ENCODE measurements at places on chromosomes 1 and 21.

- no peak overlapping the region for H3K4me3 ChIP-seq
- no peaks in the 10 kb centered on the region for H3K4me1 ChIP-seq
- no peak for DNase-seq
- H3K27ac ChIP-seq, result no peak overlapping the region
Observed at GRCh38 chr1:198837278-198838021, 198.6 kb downstream of the PTPRC start.

DNA sequence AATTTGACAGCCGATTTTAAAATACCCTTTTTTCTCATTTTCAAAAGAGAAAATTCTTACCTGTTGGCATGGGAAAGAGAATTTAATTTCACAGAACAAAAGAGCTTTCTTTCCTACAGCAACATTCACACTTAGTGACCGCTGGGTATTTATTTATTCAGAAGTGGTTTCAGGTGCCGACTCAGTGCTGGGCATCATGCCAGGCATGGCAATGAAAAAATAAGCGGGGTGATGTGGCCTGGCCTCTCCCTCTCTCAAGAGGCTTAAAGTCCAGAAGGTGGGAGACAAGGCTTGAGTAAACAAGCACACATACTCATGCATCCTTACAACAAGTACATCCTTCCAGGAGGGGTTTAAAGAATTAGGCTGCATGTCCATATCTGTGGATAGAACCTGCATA, 4.1 kb upstream of the PCP4 start:
- H3K27ac ChIP-seq, result no peak overlapping the region
- H3K27me3 ChIP-seq, result no peaks in the 10 kb centered on the region
- H3K36me3 ChIP-seq, result no peaks in the 10 kb centered on the region
- no peak overlapping the region for H3K4me3 ChIP-seq
- no peak for DNase-seq

GRCh38 chr1:245107776-245108114, 47.0 kb upstream of the KIF26B start:
- no peaks in the 10 kb centered on the region for H3K36me3 ChIP-seq
- no peaks in the 10 kb centered on the region for H3K27me3 ChIP-seq
- H3K27ac ChIP-seq, result no peak overlapping the region

DNA sequence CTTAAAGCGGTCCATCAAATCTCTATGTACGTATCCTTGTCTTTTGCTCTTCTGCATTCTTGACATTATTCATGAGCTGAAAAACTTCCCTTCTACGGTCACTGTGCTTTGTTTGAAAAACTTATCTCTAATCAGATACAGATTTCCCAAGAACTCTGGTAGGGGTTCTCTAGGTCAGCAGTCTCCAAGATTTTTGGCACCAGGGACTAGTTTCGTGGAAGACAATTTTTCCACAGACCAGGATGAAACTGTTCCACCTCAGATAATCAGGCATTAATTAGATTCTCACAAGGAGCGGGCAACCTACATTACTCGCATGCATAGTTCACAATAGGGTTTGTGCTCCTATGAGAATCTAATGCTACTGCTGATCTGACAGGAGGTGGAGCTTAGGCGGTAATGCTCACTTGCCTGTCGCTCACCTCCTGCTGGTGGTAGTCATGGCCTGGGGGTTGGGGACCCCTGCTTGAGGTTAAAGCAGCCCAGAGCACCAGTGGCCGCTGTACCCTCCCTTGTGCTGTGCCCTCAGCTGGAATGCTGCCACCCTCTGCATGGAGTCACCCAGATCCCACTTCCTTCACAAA, 30.8 kb downstream of the AK2 start:
- peaks cover 5% of the 10 kb centered on the region for H3K4me1 ChIP-seq
- H3K27ac ChIP-seq, result no peak overlapping the region
- H3K27me3 ChIP-seq, result no peaks in the 10 kb centered on the region
- H3K36me3 ChIP-seq, result peaks cover 60% of the 10 kb centered on the region
- DNase-seq, result no peak

DNA sequence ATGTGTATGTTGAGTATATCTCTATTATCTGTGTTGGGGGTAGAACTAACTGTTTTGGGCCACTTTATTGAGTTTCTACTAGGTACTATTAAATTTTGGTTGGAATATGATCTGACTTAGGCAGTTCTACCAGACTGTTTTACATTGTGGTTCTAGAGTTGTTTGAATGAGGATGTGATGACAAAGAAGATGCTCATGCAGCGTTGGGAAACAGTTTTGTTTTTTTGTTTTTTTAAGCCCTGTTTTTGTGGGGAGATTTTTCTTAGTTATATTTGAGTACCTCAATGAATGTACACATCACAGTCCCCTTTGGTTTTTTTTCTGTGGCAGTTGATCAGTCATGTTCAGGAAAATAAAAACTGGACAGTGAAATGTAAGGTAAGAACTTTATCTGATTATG, 40.1 kb downstream of the TMED5 start:
- peaks cover 60% of the 10 kb centered on the region for H3K36me3 ChIP-seq
- DNase-seq, result no peak
- H3K27ac ChIP-seq, result no peak overlapping the region
- no peaks in the 10 kb centered on the region for H3K27me3 ChIP-seq
- no peak overlapping the region for H3K4me3 ChIP-seq

- DNase-seq, result peak; percentile 96
- no peaks in the 10 kb centered on the region for H3K27me3 ChIP-seq
- H3K4me3 ChIP-seq, result no peak overlapping the region
- H3K4me1 ChIP-seq, result peaks cover 89% of the 10 kb centered on the region
Observed at GRCh38 chr1:89724369-89725010, 91.6 kb downstream of the LRRC8C start.

- peaks cover 88% of the 10 kb centered on the region for H3K36me3 ChIP-seq
- DNase-seq, result no peak
- no peaks in the 10 kb centered on the region for H3K4me1 ChIP-seq
Observed at GRCh38 chr1:113109908-113110554, 37.0 kb downstream of the LRIG2 start.

- H3K4me1 ChIP-seq, result peaks cover 14% of the 10 kb centered on the region
- H3K27ac ChIP-seq, result no peak overlapping the region
- no peaks in the 10 kb centered on the region for H3K27me3 ChIP-seq
- no peak overlapping the region for H3K4me3 ChIP-seq
Observed at GRCh38 chr1:208230668-208231529, 13.3 kb downstream of the PLXNA2 start.

- H3K27ac ChIP-seq, result no peak overlapping the region
- no peak overlapping the region for H3K4me3 ChIP-seq
- H3K4me1 ChIP-seq, result peaks cover 100% of the 10 kb centered on the region
- no peaks in the 10 kb centered on the region for H3K27me3 ChIP-seq
Observed at GRCh38 chr1:235857756-235858155, 8.9 kb downstream of the LYST start.

GRCh38 chr1:19452221-19452663, 33.1 kb downstream of the CAPZB start:
- H3K4me3 ChIP-seq, result no peak overlapping the region
- H3K4me1 ChIP-seq, result peaks cover 57% of the 10 kb centered on the region
- no peak overlapping the region for H3K27ac ChIP-seq
- H3K27me3 ChIP-seq, result no peaks in the 10 kb centered on the region
- no peak for DNase-seq

DNA sequence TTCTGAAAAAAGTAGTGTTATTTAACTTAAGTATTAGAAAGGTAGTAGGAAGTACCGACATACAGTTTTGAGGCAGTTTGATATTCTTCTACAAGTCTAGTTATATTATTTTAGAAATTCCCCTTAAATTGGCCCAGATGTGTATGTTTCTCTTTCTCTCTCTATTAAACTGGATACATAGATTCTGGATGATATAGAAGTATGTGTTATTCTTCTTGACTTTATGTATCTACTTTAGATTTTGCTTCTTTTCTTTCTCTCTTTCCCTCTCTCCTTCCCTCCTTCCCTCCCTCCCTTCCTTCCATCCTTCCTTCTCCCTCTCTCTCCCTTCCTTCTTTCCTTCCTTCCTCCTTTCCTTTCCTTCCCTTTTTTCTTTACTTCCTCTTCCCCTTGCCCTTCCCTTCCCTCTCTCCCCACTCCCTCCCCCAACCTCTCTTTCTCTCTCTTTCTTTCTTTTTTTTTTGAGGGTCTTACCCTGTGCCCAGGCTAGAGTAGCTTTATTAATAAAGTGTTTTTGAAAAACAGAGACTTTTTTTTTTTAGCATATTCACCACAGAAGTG, 124.3 kb downstream of the OSBPL9 start:
- no peak overlapping the region for H3K4me3 ChIP-seq
- H3K4me1 ChIP-seq, result no peaks in the 10 kb centered on the region
- peaks cover 2% of the 10 kb centered on the region for H3K36me3 ChIP-seq
- H3K27ac ChIP-seq, result no peak overlapping the region

- H3K27ac ChIP-seq, result no peak overlapping the region
- H3K27me3 ChIP-seq, result no peaks in the 10 kb centered on the region
- no peak for DNase-seq
- no peaks in the 10 kb centered on the region for H3K4me1 ChIP-seq
- no peaks in the 10 kb centered on the region for H3K36me3 ChIP-seq
Observed at GRCh38 chr1:24161270-24161669, 18.3 kb upstream of the IL22RA1 start.

- no peaks in the 10 kb centered on the region for H3K4me1 ChIP-seq
- H3K27ac ChIP-seq, result no peak overlapping the region
- DNase-seq, result no peak
- H3K36me3 ChIP-seq, result no peaks in the 10 kb centered on the region
Observed at GRCh38 chr21:36773995-36774394, 75.1 kb downstream of the SIM2 start.

DNA sequence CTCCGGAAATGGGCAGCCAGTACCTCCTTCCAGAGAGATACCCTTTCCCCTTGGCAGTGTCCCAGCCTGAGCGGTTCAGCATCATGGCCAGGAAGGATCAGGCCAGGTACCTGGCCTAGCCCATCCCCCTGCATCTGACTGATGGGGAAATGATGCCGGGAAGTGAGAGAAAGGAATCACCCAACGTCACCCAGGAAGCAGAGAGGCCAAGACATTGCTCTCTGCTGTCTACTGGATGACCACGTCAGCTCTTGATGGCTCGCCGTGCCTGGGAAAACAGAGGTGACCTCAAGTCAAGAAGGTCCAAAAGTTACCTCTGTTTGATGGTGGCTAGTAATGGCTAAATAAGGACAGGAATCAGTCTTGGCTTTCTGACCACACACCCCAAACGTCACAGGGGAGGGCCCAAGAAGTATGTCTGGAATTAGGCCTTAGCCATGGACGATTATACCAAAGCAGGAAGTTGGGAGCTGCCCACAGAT, 79.0 kb downstream of the MRPL37 start:
- no peak overlapping the region for H3K4me3 ChIP-seq
- H3K4me1 ChIP-seq, result peaks cover 17% of the 10 kb centered on the region
- no peaks in the 10 kb centered on the region for H3K27me3 ChIP-seq
- no peak for DNase-seq

DNA sequence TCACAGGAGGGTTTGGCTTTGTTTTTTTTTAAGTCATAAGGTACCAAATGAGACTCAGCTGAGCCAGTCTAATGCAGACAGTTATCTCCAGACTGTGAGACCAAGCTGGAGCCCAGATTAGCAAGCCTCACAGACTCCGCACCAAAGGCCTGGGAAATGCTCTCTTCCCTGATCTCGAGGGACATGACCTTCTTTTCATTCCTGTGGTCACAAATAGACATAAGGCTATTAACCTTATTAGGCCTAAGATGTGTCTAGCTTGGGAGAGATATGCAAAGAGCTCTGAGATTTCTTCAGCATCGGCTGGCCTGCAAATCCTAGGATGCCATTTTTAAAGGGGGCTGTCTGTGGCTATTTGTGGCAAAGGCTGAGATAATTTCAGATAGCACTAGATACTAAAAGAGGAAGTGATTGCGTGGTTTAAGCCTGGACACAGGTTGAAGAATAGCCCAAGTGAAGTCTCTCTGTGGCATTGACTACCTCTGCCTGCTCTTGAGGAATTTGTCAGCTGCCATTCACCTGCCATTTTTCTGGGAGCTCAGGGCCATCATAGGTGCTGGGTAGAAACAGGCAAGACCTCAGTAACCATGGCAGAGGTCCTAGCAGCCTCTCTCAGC, 301.3 kb downstream of the SIPA1L2 start:
- no peaks in the 10 kb centered on the region for H3K36me3 ChIP-seq
- H3K4me3 ChIP-seq, result no peak overlapping the region
- no peak for DNase-seq

DNA sequence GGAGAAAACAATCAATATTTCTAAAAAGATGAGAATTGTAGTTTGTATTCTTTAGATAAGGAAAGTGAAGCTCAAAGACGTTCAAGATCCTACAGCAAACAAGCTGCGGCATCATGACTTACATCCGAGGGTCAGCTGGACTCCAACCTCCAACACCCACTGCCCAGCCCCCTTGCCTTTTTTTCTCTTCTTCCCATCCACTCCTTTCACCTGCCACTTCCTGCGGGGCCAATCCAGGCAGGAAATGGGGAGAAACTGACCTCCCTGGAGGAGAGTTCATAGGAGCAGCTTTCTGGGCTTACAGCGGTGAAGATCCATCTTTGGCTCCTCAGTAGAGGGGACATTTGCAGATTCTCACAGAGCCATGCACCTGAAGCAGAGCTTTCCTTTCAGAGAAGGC, 361.5 kb downstream of the PTPRU start:
- no peaks in the 10 kb centered on the region for H3K4me1 ChIP-seq
- H3K27me3 ChIP-seq, result no peaks in the 10 kb centered on the region
- no peaks in the 10 kb centered on the region for H3K36me3 ChIP-seq
- DNase-seq, result no peak
- no peak overlapping the region for H3K27ac ChIP-seq
- no peak overlapping the region for H3K4me3 ChIP-seq

- no peaks in the 10 kb centered on the region for H3K4me1 ChIP-seq
- no peak overlapping the region for H3K4me3 ChIP-seq
- H3K27me3 ChIP-seq, result no peaks in the 10 kb centered on the region
- H3K27ac ChIP-seq, result no peak overlapping the region
Observed at GRCh38 chr1:37438869-37439343, 35.5 kb upstream of the ZC3H12A start.

- H3K27me3 ChIP-seq, result no peaks in the 10 kb centered on the region
- peaks cover 18% of the 10 kb centered on the region for H3K36me3 ChIP-seq
- no peak for DNase-seq
- no peak overlapping the region for H3K4me3 ChIP-seq
- H3K27ac ChIP-seq, result no peak overlapping the region
Observed at GRCh38 chr1:84181350-84182005, 37.4 kb downstream of the PRKACB start.

DNA sequence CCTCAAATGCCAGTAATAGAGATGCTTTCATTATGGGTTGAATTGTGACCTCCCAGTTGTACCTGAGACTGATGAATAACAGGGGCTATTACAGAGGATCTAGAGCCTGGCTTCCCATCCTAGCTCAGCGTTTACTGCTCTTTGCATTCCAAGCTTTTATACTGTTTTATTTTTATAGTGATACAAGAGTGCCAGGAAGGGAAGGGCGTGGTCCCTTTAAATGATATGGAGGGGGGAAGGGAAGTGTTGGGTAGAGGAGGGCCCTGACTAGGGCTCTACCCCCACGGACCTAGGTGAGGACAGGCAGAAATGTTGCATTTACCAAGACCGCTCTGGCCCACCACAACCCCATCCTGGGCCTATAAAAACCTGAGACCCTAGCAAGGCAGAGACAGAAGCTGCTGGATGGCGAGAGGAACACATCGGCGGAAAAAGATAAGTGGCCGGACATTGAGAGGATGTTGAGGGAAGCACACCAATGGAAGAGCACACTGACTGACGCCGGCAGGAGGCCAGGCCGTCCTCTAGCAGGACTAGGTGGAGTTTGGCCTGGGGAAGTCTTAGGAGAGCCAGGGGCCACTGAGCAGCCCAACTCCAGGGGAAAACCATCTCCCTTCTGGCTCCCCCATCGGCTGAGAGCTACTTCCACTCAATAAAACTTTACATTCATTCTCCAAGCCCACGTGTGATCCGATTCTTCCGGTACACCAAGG, 1025.9 kb downstream of the TTLL7 start:
- no peak for DNase-seq
- no peak overlapping the region for H3K27ac ChIP-seq
- H3K36me3 ChIP-seq, result no peaks in the 10 kb centered on the region
- no peaks in the 10 kb centered on the region for H3K4me1 ChIP-seq
- no peaks in the 10 kb centered on the region for H3K27me3 ChIP-seq
